Thoracic aorta (tissue), 2 donors: ENCODE measurements at places on chromosomes 11 and 22. TPM values are rescaled to one million over a fixed set of nuclear protein-coding genes. Genes with fewer than 3 reads are reported as not detected.

DNA sequence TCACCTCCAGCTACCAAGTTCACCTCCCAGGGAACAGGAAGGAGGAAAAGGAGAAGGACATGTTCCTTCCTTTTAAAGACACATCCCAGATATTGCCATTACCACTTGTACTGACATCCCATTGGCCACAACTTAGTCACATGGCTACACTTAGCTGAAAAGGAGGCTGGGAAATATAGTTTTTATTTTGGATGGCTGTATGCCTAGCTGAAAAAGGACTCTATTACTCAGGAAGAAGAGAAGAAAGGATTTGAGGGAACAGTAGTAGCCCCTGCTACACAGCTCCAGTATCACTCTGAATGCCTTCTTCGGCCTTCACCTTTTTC, 2.1 kb upstream of the APOA5 start:
- DNase-seq: no peak

DNA sequence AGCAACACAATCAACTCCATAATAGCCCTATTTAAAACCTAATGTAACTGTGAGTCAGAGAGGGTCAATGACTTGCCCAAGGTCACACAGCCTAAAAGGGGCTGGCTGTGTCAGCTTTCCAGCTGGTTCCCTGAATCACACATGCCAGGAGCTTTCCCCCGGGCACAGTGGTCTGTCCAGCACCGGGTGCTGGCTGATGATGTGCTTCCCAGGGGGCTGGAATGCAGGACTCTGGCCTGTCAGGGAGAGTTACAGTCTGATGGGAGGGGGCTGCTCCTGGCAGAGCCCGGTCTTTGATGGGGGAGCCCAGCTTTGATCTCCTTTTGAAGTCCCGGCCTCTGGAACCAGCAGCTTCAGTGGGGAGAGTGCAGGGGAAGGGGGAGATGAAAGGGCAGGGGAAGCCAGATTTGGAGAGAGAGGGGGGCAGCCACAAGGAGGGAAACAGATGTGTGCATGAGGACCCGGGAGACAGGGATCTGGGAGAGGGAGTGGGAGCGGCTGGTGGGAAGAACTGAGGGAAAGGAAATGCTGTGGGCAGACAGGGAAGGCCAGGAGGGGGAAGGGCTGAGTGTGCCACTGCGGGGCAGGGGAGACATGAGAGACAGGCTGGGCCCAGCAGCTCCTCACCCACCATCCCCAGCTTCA, 102.7 kb downstream of the NECTIN1 start:
- DNase-seq: no peak

- DNase-seq: no peak
Measured at GRCh38 chr22:49827271-49827852, 311 bp downstream of the BRD1 start.

The KCNK4 gene
- total RNA-seq: not detected

The DEPDC7 gene
- total RNA-seq: not detected

DNA sequence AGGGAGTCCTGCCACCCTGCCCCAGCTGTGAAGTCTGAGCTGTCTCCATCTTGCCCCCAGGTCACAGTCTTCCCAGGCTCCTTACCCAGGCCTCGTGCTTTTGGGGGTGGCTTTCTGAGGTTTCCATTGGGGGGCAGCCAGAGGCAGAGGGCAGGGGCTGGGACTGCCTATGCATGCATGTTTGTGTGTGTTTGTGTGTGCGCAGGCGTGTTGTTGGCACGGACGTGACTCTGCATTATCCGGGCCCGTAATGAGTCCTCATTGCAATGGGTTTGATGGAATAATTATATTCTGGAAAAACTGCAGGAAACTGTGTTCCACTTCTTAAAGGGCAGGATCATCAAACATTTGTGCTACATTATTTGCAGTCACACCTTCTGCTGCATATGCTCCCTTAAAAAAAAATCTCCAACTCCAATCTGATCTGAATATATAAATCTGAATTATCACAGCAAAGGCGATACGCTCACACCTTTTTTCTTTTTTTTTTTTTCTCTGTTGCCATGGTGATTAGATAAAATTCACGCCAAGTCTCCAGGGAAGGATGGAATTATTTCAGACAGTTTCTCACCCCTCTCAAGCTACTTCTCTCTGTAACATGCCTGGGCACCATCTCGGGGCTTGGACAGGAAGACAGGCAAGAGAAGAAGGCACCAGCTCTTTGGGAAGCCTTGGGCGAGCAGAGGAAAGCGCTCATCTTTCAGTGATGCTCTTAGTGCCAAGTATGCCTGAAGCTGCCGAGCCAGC, 45.9 kb downstream of the DSCAML1 start:
- DNase-seq: no peak
